ENCODE measurements at places on chromosomes 4 and X. TPM values are rescaled to one million over a fixed set of nuclear protein-coding genes. Genes with fewer than 3 reads are reported as not detected.

DNA sequence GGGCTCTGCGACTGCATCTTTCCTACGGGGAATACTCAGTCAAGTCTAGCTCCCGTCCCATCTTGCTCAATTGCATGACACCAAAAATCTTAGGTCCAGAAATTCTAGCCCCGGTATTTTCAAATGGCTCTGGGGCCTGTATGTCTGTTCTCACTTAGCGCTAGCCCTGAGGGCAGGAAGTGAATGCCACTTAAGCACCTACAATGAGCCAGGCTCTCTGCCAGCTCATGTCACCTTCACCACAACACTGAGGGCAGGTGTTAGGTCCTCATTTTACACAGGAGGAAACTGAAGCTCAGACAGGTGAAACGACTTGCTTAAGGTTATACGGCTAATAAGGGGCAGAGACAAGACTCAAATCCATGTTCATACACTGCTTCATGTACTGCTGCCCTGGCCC is 282.8 kb downstream of the PPP1R2C start:
- H3K4me1 ChIP-seq = no peaks in the 10 kb centered on the region
- no peaks in the 10 kb centered on the region for H3K27me3 ChIP-seq
- no peaks in the 10 kb centered on the region for H3K36me3 ChIP-seq
- no peak overlapping the region for H3K27ac ChIP-seq
- no peak for DNase-seq

GRCh38 chrX:2468261-2469195 is 32.2 kb downstream of the DHRSX start:
- no peak overlapping the region for H3K4me3 ChIP-seq
- no peak overlapping the region for H3K27ac ChIP-seq
- no peaks in the 10 kb centered on the region for H3K4me1 ChIP-seq
- DNase-seq = no peak

DNA sequence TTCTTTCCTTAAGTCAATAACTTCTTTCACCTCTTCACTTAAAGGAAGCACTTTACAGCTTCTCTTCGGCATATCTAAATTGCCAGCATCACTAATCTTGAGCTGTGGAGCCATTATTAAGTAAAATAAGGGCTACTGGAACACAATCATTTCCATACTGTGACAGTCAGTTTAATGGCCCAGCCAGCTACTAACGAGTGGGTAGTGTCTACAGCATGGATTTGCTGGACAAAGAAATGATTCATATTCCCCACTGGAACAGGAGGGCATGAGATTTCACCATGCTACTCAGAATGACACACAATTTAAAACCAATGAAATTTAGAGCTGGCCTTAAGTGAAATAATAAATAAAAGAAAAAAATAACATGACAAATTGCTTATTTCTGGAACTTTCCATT is 72.1 kb downstream of the DDIT4L start:
- no peaks in the 10 kb centered on the region for H3K27me3 ChIP-seq
- no peak overlapping the region for H3K27ac ChIP-seq
- H3K4me1 ChIP-seq = no peaks in the 10 kb centered on the region
- H3K36me3 ChIP-seq = no peaks in the 10 kb centered on the region
- H3K4me3 ChIP-seq = no peak overlapping the region

- H3K27ac ChIP-seq = no peak overlapping the region
- no peaks in the 10 kb centered on the region for H3K27me3 ChIP-seq
- no peak for DNase-seq
- H3K4me3 ChIP-seq = no peak overlapping the region
- H3K4me1 ChIP-seq = no peaks in the 10 kb centered on the region
- no peaks in the 10 kb centered on the region for H3K36me3 ChIP-seq
Observed at GRCh38 chrX:72089254-72089653, 42.5 kb downstream of the RTL5 start.

GRCh38 chr4:30056016-30056766 is 664.0 kb upstream of the PCDH7 start:
- H3K27ac ChIP-seq = no peak overlapping the region
- H3K4me3 ChIP-seq = no peak overlapping the region
- no peaks in the 10 kb centered on the region for H3K4me1 ChIP-seq
- no peak for DNase-seq
- H3K27me3 ChIP-seq = no peaks in the 10 kb centered on the region
- no peaks in the 10 kb centered on the region for H3K36me3 ChIP-seq

DNA sequence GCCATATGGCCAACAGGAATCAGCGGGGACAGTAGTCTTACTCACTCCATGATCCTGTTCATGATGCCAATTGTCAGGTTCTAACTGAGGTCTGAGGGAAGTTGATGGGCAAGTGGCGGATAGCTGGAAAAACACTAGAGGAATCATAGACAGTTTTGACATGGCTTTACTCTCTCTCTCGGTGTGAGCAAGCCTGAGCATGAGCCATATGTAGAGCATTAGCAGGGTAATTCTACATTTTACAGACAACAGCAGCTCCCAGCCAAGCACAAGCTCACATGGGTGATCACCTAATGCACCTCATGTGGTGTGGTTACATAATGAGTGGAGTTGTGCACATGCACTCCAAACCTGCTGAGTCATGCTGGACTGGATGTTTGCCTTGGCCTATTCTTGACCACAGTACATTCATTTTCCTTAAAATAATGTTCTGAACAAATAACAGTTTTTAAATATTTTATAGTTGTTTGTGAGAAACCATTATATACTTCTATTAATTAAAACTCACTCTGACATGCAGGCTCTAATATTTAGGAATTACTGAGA is 429.2 kb downstream of the GPAT3 start:
- H3K27ac ChIP-seq = no peak overlapping the region
- no peak for DNase-seq
- H3K27me3 ChIP-seq = peaks cover 7% of the 10 kb centered on the region
- H3K36me3 ChIP-seq = no peaks in the 10 kb centered on the region
- H3K4me3 ChIP-seq = no peak overlapping the region

Gene SPANXN3
- total RNA-seq = not detected

DNA sequence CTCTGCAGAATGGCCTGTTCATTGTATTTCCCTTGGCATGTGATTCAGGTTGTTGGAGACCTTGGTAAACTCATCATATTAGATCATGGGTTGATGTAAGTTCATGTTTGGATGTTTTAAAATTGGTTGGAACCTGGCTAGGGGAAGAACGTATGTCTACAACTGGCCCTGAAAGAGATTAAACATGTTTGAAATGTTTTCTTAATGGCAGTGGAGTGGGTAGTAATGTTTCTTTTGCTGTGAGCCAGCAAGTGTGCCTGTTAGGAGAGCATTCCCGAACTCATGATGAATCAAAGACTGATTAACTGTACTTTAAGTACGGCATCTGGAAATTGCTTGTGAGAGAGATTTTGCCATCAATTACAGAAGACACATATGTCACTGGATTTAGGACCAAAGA is 44.5 kb upstream of the SLC4A4 start:
- no peak overlapping the region for H3K4me3 ChIP-seq
- H3K4me1 ChIP-seq = no peaks in the 10 kb centered on the region
- DNase-seq = no peak
- no peak overlapping the region for H3K27ac ChIP-seq
- no peaks in the 10 kb centered on the region for H3K36me3 ChIP-seq
